ENCODE measurements at places on chromosomes 7 and 10. TPM values are rescaled to one million over a fixed set of nuclear protein-coding genes. Genes with fewer than 3 reads are reported as not detected.

The COL26A1 gene
- not detected for total RNA-seq

The ACSM6 gene
- not detected for total RNA-seq

The ADAMTS14 gene
- 4.0 TPM for total RNA-seq

The AKR1C2 gene
- total RNA-seq: 20.4 TPM

The ELMO1 gene
- total RNA-seq: 0.50 TPM

The TRIL gene
- 0.25 TPM for total RNA-seq

The NOD1 gene
- total RNA-seq: 3.5 TPM

The PAPOLB gene
- 0.12 TPM for total RNA-seq

The NKX1-2 gene
- not detected for total RNA-seq

The STEAP1B gene
- 23.6 TPM for total RNA-seq

The CDNF gene
- 1.3 TPM for total RNA-seq

The SMIM30 gene
- 64.9 TPM for total RNA-seq

The BAMBI gene
- total RNA-seq: 0.77 TPM

The ANLN gene
- total RNA-seq: 194 TPM

The LIPN gene
- not detected for total RNA-seq

The MOGAT3 gene
- not detected for total RNA-seq

The PRKAR2B gene
- total RNA-seq: 23.4 TPM

The C10orf67 gene
- total RNA-seq: 0.11 TPM

The SKIDA1 gene
- total RNA-seq: 1.1 TPM

The GHRHR gene
- total RNA-seq: not detected

The PRR15 gene
- 0.22 TPM for total RNA-seq

The RBM20 gene
- total RNA-seq: under 0.01 TPM

The DNAJC30 gene
- total RNA-seq: 2.2 TPM

The RADIL gene
- 0.50 TPM for total RNA-seq

The SLC18A3 gene
- total RNA-seq: not detected

The TMEM270 gene
- total RNA-seq: not detected

The YWHAG gene
- 81.5 TPM for total RNA-seq

The SPDYE1 gene
- total RNA-seq: not detected

The GNAT3 gene
- total RNA-seq: not detected

The NRCAM gene
- total RNA-seq: 0.62 TPM

The TACC2 gene
- total RNA-seq: 3.5 TPM

The TRIM73 gene
- 0.55 TPM for total RNA-seq

The SVOPL gene
- total RNA-seq: not detected

The LIPM gene
- total RNA-seq: not detected

The LIPJ gene
- not detected for total RNA-seq

The SPDYE9 gene
- total RNA-seq: not detected

The ZNF727 gene
- total RNA-seq: 0.75 TPM

The ACBD7 gene
- total RNA-seq: 4.5 TPM

The CPA4 gene
- 8.2 TPM for total RNA-seq

The MYL7 gene
- not detected for total RNA-seq

The LRIT2 gene
- not detected for total RNA-seq

The SLC16A9 gene
- total RNA-seq: 1.2 TPM

The PTPRN2 gene
- total RNA-seq: 0.11 TPM

The WDFY4 gene
- not detected for total RNA-seq
